Smooth muscle cell of the brain vasculature (primary cell): ENCODE measurements at places on chromosomes 7 and 10.

- DNase-seq, result no peak
These were observed 155.0 kb upstream of the RHOBTB1 start for GRCh38 chr10:61098966-61099365.

DNA sequence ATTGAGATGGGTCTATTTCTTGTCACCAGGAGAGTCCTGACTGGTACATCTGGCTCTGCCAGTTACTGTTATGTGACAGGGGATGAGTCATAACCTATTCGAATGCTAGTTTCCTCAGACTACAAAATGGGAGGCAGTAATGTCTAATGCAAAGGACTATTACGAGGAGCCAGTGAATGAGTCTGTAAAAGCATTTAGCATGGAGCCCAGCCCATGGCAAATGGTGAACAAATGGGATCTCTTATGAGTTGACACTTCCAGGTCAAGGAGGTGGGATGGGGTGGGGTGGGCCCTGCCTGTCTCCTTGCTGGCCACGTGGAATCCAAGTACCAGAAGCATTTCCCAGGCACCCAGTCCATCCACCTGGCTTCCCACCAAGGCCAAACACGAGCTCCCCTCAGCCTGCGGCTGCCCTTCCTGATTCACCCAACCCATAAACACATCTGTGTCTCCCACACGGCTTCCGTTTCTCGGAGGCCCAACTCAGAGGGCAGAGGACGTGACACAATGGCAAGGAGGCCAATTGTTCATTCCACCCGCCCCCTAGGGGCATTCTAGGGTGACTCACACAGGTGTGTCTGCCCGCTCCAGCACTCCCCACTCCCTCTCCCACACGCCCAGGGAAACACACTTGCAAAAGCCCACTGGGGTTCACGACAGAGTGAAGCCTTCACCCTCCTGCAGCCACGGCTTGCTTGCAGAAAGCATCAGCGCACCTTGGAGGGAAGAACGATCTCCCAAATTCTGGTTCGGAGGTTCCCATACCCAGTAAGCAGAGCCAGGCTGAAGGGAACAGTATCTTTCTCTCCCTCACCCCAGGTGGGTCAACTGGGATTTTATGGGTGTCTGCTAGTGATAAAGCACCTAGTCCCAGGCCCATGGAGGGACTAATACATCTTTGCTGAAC is 109.8 kb downstream of the SH3PXD2A start:
- DNase-seq, result no peak

- DNase-seq, result no peak
These were observed 85.9 kb downstream of the USP6NL start for GRCh38 chr10:11525503-11525902.

DNA sequence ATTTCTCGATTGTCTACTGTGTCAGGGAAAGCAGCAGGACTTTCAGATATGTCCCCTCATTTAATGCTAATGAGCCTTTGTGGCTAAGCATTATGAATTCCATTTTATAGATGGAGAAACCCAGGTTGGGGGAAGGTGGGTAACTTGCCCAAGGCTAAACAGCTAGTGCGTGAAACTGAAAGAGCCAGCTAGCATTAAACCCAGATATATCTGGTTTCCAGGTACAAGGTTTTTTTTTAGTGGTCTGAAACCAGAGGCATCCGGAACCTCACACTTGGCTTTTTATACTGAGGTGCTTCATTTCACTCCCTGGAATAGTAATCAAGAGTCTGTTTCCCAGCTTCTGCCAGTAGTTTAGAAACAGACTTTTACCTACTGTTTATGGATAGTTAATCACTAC is 694.8 kb downstream of the PHTF2 start:
- DNase-seq, result no peak

DNA sequence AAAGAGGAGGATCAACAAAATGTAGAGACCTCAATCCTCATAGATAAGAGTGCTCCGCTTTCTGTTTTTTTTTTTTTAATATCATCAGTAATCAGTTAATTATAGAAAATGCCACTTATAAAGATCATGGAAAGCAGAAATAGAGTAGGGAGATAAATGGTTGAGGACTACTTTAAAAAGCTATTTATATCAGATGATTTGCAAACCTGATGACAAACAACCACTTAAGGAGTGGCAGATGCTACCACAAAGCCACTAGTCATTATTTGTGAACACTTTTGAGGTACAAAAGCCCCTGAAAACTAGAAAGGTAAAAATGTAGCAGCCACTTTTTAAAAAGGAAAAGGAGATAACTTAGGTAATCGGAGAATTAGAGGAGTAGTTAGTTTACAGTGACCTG is 99.0 kb upstream of the CYP26C1 start:
- DNase-seq, result no peak

GRCh38 chr10:79327090-79327457 is 20.2 kb upstream of the PPIF start:
- DNase-seq, result no peak

DNA sequence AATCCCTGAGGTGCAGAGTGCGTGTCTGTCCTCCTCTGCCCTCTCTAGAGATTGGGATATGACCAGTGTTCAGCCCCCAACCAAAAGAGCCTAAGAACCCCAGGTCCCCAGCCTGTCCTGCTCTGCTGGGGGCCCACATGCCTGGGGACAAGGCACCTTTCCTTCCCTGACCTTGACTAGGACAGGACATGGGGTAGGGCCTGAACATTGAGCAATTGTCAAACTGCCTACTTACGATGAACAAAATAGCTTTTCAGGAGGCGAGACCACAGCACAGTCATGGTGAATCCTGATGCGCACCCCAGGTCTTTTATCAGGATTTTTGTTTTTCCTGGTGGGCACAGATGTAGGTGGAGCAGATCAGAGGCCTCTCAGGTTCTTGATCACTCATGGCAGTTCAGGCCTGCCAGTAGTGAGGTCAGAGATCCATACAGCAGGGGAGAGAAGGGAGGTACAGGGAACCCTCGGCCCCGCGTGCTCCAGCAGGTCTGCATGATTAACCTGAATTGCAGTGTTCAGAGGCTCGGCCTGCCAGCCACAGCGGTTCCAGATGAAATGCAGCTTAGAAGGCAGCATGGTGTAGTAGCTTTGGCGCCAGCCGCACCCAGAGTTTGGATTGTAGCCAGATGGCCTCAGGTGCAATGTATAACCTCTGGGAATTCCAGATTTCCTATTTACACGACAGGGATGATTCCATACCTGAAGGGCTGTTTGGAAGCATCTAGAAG is 191.3 kb downstream of the CUX1 start:
- DNase-seq, result no peak

GRCh38 chr7:102469351-102469971 is 4.7 kb downstream of the LRWD1 start:
- DNase-seq, result no peak

- DNase-seq, result no peak
These were observed 1.0 kb downstream of the CYP51A1 start for GRCh38 chr7:92133133-92133736.

DNA sequence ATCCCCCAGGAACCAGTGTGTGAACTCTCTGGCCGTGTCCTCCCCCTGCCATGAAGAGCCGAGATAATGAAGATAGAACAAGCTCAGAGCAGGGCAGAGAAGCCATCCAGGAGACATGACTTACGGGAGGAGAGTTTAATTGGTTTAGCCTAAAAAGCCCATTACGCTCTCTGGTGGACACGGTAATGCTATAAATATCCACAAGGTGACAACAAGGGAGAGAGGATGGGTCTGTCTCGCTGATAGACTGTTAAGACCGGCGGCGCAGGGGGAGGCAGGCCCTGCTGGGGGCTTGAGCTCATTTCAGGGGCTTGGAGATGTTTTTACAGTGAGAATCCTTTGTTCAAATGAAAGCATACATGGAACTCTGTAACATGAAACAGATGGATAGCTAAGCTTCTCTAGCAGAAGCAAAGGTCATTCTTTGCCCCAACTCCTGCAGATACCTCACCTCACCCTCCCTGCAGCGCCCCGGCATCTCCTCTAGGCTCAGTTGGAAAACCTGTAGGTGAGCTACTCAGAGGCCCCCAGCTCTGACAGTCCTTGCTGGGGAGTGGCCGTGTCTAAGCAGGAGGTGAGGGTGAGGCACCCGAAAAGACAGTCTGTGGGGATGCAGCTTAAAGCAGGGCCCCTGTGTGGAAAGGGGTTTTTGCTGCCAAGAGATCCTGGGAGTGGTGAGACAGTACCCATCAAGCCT is 40.8 kb upstream of the LOXL4 start:
- no peak for DNase-seq

DNA sequence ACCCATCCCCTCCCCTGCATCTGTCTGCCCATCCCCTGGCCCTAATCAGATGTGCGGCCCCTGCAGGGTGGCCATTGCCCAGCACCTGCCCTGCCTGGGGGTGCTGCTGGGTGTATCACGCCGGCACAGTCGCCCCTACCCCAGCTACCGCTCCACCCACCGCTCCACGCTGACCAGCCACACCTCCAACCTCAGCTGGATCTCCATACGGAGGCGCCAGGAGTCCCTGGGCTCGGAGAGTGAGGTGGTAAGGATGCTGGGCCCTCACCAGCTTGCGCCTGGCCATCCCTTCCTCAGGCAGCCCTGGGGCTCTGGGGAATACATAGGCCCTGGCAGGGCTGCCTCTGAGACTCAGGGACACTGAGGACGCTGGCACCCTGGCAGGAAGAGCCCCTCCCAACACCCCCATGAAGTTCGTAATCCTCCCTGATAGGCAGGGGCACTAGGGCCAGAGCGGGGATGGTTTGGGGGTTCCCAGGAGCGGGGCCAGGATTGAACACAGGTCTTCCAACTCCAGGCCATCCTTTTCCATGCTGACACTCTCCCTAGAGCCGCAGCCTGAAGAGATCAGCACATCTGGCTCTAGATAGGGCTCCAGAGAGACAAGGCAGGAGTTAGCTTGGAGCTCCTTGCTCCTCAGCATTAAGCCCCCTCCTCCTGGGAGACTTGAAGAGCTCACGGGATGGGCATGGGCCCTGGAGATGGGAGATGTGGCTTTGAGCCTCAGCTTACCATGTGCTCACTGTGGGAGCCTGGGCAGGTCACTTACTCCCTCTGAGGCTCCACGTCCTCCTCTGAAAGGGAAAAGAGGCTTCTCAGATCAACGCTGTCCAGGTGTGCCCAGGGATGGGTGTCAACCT is 5.9 kb upstream of the LDB3 start:
- DNase-seq, result no peak

DNA sequence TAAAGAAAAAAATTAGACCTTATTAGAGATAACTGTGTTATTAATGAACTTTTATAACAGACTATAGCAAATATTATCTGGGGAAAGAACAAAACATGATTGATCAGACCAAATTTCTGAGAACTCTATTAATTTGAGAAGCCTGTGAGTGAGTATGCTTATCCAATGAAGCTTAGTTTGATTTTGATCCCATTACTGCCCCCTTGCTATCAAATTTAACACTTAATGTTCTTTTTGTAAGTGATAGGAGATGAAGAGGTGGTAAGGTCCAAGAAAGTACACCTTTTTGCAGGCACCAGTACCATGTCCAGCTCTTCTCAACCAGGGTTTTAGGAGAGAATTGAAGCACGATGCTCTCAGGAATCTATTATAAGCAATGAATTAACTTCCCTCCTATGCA is 49.9 kb downstream of the ZNF365 start:
- DNase-seq, result no peak

GRCh38 chr7:8998762-8999161 is 565.4 kb downstream of the NXPH1 start:
- DNase-seq, result no peak

DNA sequence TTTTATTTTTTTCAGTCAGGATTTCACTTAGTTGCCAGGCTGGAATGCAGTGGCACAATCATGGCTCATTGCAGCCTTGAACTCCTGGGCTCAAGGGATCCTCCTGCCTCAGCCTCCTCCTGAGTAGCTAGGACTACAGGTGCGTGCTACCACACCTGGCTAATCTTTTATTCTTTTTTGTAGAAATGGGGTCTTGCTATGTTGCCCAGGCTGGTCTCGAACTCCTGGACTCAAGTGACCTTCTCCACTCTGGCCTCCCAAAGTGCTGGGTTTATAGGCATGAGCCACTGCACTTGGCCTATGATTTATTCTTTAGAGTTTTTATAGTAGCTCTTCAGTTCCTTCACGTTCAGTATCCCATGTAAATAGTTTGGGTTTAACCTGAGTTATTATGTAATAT is 5.5 kb downstream of the SND1 start:
- no peak for DNase-seq

- no peak for DNase-seq
These were observed 22.8 kb upstream of the LANCL2 start for GRCh38 chr7:55342216-55342871.

- DNase-seq, result no peak
These were observed 28.4 kb upstream of the PRKAG2 start for GRCh38 chr7:151905353-151905752.

GRCh38 chr7:84412161-84412969 is 217.8 kb upstream of the SEMA3A start:
- peak; percentile 31 for DNase-seq

- no peak for DNase-seq
These were observed 139.2 kb upstream of the RET start for GRCh38 chr10:42937649-42938180.

- no peak for DNase-seq
These were observed 27.1 kb upstream of the TTYH3 start for GRCh38 chr7:2604608-2605174.

DNA sequence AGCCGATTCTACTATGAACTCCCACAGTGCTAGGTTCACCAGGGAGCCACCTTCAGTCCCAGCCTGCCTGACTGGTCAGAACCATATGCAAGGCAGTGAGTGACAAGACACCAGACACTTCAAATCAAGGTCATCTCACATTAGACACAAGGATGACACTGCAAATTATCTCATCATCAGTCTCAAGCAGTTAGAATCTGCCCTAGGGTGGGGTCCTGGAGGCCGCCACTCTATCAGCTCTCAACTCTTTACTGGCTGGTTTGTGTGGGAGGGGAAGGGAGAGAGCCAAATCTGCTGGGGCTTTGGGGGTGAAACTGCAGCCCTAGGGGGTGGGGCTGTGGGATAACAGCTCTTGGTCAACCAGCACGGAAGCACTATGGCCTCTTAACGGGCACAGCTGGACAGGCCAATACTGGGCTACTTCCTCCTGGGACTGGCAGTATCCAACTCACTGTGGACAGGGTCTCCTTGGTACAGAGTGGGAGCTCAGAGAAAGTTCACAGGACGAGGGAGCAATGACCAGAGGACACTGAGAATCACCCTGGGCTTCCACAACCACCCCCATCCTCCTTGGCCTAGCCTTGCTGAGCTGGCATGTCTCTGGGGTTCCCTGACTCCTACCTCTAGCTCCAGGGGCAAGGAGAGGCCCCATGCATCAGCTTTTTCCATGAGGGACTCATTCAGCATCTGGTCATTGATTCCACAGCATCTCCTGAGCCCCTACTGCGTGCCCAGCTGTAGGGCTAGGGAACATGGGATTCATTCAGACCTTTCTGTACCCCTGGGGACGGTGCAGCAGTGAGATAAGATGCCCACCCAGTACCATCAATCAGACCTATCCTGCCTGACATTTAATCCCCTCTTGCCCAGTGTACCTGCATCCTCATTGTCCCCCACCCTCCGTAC is 5.4 kb downstream of the GPRIN2 start:
- no peak for DNase-seq

- DNase-seq, result peak; percentile 79
These were observed 45.8 kb downstream of the THSD7A start for GRCh38 chr7:11786186-11786585.

DNA sequence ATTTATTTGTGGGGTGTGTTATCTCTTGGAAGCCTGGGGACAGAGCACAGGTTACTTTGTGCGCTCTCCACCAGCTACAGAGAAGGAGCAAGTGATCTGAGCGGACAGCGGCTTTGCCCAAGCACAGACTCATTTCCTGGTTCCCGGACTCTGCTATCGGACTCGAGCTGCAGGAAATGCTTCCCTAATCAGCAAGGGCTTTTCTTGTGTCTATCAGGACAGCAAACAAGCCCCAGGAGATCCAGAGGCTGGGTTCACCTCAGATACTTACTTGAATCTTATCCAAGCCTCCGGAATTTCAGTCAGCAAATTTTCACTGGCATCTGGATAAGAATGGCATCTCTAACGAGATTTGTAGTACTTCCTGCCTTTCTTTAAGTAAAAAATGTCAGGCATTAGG is 27.8 kb downstream of the MRC1 start:
- peak; percentile 21 for DNase-seq
